Kidney epithelial cell (primary cell): ENCODE measurements at places on chromosomes 12 and 14.

DNA sequence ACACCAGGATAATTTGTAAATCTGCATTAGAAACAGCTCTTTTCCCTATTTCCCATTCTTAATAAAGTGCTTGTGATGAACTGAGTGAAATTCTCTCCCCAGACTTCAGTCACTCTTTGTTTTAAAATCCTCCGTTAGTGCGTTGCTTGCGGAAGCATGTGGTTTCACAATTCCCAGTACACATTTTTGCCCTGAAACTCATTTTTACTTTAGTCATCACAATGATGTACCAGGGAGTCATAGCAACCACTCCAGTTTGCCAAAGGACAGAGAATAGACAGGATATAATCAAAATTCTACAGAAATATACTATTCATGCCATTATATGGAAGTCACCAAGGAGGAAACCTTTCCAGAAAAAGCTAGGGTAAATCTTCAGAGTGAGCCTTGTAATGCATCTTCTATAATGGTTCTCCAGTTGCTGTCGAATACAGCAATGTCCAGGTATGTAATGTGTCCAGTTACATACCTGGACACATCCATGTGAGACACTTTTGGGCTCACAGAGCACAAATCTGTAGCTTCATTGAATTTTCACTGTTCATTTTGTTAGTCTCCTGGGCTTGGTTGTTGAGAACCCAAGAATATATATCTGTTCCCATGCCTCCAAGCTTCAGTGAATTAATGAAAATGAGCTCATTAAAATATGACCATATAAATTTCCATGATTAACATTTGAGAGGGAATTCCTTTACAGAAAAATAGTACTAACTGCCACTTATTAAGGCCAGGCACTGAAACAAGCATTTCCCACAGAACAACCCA lies 57.8 kb downstream of the GPR135 start:
- DNase-seq: no peak

DNA sequence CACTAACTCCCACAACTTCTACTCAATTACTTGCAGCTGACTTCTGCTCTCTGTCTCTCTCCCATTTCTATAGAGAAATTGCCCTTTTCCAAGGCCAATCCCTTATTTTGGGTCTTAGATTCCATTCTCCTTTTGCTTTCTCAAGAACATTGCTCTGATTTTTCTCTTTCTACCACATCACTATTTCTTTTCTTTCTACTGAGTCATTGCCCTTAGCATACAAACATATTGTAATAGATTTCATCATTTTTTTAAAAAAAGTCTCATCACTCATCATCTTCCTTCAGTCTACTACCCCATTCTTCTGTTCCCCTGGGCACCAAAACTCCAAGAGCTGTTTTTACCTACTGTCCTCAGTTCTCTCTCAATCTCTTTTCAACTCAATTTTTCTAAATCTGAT lies 4.4 kb upstream of the KCNA1 start:
- no peak for DNase-seq

DNA sequence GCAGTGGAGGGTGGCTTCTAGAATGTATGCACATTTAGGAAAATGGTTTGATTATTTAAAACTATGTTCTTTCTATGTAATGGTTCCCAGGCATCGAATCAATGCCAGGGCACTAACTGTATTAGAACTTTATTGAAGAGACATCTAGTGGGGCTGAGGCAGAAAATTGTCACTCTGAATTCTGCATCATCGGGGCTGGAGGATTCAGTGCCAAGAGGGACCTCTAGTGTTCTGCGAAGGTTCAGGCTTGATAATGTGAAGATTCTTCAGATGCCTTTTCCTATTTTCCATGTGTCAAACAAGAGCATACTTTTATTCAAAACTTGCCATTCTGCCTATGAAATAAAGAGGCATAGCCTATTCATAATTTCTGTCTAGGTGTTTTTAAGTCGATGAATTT lies 146.3 kb downstream of the CAND1 start:
- no peak for DNase-seq

- DNase-seq: no peak
Measured at GRCh38 chr12:123485756-123486155, 27.8 kb downstream of the SNRNP35 start.

- no peak for DNase-seq
Measured at GRCh38 chr14:76488551-76488950, 112.6 kb downstream of the ESRRB start.

GRCh38 chr12:53236443-53237111 lies 4.6 kb upstream of the RARG start:
- DNase-seq: no peak

GRCh38 chr12:93302331-93303229 lies 75.1 kb upstream of the NUDT4 start:
- peak; percentile 45 for DNase-seq

GRCh38 chr14:33555710-33556350 lies 395.0 kb downstream of the EGLN3 start:
- DNase-seq: no peak

GRCh38 chr12:11758510-11759493 lies 109.3 kb downstream of the ETV6 start:
- DNase-seq: no peak

GRCh38 chr12:106300761-106301160 lies 1.8 kb upstream of the TCP11L2 start:
- DNase-seq: no peak

DNA sequence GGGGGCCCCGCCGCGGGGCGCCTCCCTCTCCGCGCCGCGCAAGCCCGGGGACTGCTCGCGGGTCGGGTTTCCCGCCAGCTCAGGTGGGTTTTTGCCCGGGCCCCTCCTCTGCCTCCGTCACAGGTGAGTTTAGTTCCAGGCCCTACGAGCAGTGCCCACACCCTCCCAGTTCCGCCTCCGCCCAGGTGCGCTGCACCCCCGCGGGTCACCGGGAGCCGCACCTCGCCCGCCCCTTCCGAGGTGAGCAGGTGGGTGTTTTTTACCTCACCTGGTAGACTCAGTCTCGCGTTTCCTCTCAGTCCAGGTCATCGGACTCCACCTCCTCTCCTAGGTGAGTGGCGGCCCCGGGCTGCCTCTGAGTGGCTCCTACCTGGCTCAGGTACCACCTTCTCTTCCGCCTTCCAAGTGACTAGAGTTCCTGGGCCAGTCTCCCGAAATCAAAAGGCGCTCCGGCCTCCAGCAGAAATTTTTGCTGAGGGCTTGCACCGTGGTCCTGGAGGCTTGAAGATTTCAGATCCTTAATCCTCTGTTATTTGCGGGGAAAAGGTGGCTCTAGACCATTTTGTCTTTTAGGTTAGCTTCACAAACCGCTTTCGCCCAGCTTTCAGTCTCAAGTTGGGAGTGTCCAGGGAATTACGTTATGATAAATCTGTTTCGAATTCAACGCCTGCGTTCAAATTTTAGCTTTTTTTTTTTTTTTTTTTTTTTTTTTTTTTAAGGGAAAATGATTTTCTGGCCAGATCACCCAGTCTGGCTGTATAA lies at the start of gene TMEM30B:
TSS of gene TMEM30B (minus strand) at position 153 of the 762 bp plus-strand sequence. CDS start 191 bp downstream, outside the sequence.
- DNase-seq: no peak

DNA sequence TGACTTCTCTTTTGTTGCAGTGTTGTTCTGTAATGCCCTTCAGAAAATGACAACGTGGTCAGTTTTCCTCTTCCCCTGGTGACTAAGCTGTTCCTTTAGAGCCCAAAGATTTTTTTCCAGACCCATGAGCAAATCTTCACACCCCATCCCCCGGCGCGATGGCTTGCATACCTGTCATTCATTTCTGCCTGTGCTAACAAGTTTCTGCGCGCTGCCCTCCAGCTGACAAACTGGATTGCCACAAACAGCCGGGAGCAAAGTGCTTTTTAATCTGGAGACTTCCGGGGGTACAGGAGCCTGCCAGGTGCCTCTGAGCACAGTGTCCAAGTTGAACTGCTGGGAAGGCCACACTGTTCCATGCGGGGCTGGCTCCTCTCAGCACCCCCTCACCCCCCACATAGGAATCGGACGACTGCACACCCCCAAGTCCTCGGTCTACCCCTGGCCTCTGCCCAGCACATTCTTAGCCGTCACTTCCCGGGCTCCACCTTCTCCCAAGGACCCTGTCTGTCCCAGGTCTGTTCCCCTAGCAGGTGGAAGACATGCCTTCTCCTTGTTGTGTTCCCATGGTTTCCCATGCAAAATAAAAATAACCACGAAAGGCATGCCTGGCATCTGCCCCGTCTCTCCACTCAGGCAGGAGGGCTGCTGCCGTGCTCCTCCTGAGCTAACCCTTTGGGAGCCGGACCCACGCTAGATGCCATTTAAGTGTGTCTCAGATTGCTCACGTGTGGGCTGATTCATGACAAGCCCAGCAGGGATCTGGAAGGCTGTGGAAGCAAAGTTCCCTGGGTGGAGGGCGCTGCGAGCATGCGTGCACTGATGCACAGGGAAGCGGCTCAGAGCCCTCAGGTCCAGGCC lies 14.1 kb downstream of the RILPL1 start:
- DNase-seq: peak; percentile 71

- DNase-seq: peak; percentile 85
Measured at GRCh38 chr12:95648990-95649791, 97.9 kb upstream of the USP44 start.

GRCh38 chr12:98423963-98424362 lies 91.4 kb upstream of the TMPO start:
- DNase-seq: no peak

DNA sequence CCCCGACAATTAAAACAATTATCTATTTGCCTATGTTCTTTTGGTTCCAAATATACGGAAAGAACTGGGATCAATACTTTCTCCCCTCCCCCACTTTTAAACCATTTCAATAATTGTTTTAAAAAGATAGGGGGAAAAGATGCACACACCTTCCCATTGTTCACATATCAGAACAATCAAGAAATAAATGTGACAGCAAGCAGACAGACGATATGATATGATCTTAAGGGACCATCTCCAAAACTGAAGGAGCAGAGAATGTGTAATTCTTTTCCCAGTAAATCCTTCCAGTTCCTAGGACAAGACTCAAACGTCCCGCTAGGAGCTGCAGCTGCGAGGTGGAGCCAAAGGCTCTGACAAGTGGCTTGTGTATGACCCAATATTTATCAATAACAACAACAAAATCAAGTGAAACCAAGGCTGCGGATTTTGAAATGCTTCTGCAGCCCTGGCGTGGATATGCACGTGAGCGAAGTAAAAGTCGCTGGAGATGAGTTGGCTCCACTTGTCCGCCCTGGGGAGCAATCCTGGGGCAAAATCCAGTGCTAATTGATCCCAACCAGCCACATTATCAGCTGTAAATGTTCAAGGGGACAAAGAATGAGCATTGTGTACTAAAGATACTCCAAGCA lies 8.2 kb upstream of the FOXG1 start:
- no peak for DNase-seq

GRCh38 chr12:131456301-131457027 lies 254.4 kb upstream of the SFSWAP start:
- DNase-seq: no peak

- no peak for DNase-seq
Measured at GRCh38 chr12:25482625-25483024, 70.5 kb downstream of the LMNTD1 start.

DNA sequence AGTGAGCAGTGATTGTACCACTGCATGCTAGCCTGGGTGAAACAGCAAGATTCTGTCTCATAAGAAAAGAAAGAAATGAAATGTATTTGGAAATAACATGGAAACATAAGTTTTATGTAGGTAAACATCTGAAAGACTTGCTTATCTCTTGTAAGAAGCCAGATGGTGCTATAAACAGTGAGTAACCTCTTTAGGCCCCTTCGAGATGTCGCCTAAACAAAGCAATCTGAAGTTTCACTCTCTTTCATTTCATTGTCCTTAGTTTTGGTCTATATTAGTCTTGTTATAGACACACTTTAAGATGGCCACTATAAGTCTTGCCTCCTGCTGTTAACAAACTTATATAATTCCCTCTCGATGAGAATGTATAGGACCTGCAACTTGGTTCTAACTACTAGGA lies 472.6 kb upstream of the ATP2B1 start:
- no peak for DNase-seq

GRCh38 chr12:42793166-42793565 lies 203.6 kb upstream of the PRICKLE1 start:
- DNase-seq: no peak

DNA sequence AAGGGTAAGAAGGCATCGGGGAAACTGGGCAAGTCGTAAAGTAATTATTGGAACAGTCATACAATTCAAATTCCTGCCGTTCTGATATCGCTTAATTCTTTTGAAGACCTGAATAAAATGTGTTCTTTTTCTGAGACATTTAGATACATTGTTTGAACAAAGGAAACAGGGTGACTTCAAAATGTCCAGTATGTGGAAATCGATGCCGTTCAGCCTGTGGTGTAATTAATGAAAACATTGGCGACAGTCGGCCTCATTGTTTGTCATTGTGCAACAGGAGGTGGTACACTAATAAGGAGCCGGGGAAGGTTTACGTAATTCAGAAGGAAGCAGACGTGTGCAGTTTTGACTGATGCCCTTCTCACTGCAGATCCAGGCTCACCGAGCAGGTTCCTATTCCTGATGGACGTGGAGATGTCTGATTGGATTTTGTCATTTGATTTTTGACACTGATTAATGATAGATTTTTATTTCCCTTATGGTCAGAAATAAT lies 92.7 kb downstream of the BORCS5 start:
- DNase-seq: no peak

GRCh38 chr14:71588576-71589215 lies 343.5 kb upstream of the RGS6 start:
- no peak for DNase-seq

DNA sequence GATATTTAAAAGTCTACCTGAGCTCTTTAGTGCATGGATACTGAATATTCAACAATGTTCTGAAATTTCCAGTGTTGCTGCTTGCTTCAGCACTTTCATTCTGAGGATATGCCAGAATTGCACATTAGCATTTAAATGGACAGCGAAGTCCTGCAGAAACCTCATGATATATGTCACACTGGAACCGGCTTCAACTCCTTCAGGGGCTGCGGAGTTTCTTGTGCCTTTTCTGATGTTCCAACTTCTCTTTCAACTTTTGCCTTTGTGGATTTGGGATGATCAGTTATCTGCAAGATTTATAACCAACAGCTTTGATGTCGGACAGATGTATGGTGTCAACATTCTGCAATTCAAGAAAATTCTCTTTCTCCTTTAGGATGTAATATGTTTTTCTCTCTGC lies 142.5 kb upstream of the LMNTD1 start:
- DNase-seq: no peak

DNA sequence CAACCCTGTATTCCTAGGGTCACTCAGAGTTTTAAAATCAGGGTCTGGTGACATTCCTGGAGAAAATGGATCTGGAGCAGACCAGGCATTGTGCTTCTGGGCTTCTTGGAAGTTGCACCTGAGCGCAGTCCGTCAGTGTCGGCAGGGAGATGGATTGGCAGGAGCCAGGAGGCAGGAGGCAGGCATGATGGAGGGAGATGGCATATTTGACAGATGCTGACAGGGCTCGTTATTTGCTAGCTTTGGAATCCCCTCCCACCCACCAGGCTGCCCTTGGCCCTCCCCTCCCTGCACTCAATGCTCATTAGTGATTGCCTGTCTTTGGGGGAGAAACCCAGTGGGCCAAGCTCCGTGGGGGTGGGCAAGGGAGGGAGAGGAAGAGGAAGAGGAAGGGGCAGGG lies 4.7 kb downstream of the CISTR start:
- DNase-seq: no peak

DNA sequence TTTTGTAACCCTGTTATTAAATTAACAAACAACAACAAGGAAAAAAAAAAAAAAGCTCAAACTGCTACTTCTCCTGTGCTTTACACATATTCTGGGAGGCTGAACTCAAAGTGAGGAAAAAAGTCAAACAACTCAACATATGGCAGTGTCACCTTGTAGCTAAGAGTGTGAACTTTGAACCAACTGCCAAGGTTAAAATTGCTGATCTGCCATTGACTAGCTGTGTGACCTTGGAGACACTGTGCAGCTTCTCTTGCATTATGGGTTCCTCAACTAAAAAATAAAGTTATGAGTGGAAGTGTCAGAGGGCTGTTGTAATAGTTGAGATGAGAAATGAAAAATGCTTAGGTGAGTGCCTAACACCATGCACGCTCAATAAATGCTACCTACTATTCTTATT lies 34.2 kb downstream of the STXBP6 start:
- no peak for DNase-seq

GRCh38 chr14:72774141-72774540 lies 119.8 kb downstream of the DPF3 start:
- no peak for DNase-seq
